Forelimb muscle (tissue), 1 donor: ENCODE measurements at places on chromosomes 13 and 19.

DNA sequence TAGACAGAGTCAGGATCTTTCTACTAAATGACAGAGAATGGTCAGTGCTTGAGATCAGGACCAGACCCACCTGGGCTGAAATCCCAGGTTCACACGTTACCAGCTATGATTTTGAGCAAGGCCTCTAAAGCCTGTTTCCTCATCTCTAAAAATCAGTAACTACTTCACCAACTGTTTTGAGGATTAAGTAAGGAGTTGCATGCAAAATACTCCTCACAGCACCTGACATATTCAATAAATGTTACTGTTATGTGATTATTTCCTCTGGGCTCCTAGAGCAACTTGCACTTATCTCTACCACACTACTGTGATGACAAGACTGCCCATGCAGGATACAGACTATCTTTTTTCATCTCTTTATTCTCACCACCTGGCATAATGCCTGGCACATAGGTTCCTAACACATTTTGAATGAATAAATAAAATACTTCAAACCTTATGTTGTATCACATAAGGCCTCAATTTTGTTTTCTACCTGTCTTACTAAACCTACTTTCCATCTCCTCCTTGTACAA is 1.8 kb downstream of the KATNAL1 start:
- DNase-seq: no peak

- no peak for DNase-seq
Observed at GRCh38 chr13:22517544-22517943, 663.2 kb upstream of the SGCG start.

DNA sequence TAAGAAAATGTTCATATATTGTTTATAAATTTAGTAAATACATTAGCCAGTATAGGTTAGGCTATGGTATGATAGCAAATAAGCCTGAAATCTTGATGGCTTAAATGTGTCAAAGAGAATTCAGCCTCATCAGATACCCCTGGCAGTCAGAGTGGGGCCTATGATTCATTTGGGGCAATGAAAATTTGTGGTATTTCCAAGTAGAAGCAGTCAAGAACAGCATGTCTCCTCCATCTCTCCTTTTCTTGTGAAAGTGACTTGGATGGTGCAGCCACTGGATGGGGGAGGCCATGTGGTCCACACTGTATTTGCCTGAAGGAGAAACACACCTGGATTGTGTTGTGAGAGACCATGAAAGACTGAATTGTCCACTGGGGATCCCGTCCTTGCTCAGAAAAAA is 82.7 kb downstream of the DLEU7 start:
- no peak for DNase-seq

GRCh38 chr13:31982540-31982939 is 49.0 kb upstream of the FRY start:
- DNase-seq: no peak

DNA sequence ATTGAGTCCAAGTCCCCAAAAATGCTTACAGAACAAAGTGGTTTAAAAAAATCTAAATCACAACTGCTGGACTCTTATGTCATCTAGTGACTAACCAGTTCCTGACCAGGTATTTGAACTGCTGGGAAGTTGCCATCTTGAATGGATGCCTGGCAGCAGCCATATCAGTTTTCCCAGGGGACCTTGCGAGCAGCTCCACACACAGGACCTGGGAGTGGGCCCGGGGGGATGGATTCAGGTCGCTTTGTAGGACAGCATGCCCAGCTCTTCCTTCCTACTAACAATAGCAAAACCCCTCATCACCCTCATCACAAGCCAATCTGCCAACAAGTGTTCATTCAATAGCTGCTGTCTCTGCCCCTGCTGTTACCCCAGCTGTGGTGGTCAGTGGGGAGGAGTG is 65.3 kb downstream of the KCTD15 start:
- no peak for DNase-seq

- no peak for DNase-seq
Observed at GRCh38 chr13:109655206-109655600, 131.2 kb downstream of the IRS2 start.

- DNase-seq: no peak
Observed at GRCh38 chr13:113442354-113442984, 10.8 kb downstream of the ADPRHL1 start.

GRCh38 chr13:88585861-88586260 is 914.7 kb downstream of the SLITRK5 start:
- DNase-seq: no peak

GRCh38 chr13:59425211-59425741 is 738.5 kb downstream of the DIAPH3 start:
- no peak for DNase-seq

DNA sequence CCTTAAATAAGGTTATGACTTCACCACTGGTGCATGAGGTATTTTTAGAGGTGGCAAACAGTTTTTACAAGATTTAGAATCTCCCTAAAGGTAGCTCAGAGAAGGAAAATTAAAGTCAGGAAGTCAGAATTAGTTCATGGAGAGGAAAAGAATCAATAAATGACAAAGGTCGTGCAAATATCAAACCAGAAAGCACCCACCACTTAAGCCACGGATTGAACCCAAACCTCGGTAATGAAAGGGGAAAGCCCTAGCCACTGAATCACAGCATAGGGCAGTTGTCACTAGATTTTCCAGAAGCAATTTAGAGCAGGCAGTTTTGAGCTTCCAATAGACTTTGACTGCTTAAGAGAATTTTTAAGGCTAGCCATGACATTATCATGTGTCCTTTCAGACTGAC is 1590.4 kb downstream of the SLITRK1 start:
- DNase-seq: no peak

- no peak for DNase-seq
Observed at GRCh38 chr19:7211191-7211951, 82.8 kb downstream of the INSR start.

DNA sequence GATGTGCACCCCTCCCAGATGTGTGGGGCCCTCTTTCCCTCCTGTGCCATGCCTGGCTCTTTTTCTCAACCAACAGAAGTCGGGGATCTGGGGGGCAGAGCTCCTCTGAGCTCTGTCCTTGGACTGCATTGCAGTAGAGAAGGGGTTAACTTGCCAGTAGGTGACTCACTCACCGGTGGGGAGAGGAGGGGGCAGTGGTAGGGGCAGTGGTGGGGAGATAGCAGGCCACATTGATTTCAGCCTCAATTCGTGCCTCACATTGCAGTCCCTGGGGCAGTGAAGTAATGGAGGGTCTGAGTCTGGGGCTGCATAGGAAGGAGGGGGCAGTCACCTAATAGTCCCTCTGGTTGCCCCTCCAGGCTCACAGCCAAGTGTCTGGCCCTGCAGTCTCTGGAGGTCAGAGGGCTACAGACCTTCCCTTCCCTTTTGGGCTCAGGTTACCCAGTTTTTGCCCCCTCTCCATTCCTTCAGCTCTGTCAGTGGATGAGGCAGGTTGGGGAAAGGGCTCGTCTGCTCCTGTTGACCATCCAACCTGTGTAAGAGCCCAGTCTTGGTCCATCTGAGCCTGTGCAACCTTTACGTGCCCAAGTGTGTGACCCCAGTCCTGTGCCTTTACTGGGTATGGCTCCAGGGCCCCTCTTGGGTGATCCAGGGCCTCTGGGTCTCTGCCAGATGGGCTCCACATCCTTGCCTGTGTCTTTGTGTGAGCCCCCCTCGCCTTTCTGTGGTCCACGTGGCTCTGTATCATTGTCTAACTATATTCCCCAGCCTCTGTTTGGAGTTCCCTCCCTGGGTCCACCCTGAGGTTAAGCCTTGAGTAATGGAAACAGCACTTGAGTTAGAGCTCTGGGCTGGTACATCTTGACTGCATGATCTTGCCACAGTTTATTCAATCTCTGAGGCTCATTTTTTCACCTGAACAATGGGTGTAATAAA is 13.0 kb downstream of the CIC start:
- no peak for DNase-seq

DNA sequence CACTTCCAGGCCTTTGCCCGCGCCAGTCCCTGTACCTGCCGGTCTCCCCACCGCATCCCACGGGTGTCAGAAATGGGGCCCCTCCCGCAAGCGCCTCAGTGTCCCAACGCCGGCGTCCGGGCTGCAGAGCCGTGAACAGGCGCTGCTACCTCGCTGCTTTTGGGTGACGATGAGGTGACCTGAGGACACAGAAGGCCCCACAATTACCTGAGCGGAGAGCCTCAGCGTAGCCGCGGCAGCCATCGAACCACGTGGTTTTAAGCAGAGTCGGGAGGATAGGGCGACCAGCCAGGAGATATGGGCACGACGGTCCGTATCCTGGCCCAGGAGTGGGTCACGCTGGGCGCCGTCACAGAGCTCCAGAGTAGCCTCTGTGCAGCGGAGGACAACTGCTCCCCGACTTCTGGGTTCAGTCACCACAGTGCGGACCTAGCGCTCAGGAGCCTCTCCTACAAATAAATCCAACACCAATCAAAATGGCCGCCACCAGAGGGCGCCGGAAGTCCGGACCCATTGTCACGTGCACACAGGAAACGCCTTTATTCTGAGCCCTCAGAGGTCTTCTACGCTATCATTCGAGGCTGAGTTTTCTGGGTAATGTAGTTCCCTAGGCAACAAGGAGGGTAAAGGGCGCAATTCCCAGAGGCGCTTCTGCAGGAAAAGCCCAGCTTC is at the start of gene ZNF814:
Gene ZNF814 (minus strand): TSS at position 478 of the 672 bp plus-strand sequence. CDS start 235 bp downstream, at position 243.
- DNase-seq: peak; percentile 31

GRCh38 chr13:48879432-48879831 is 96.3 kb upstream of the FNDC3A start:
- no peak for DNase-seq

- DNase-seq: no peak
Observed at GRCh38 chr13:110875241-110875640, 39.6 kb downstream of the ANKRD10 start.

- DNase-seq: no peak
Observed at GRCh38 chr19:35044317-35045117, 3.0 kb downstream of the HPN start.

GRCh38 chr19:40192758-40193586 is 1.7 kb downstream of the MAP3K10 start:
- DNase-seq: no peak

GRCh38 chr13:51999510-51999911 is 11.7 kb downstream of the ATP7B start:
- DNase-seq: no peak

DNA sequence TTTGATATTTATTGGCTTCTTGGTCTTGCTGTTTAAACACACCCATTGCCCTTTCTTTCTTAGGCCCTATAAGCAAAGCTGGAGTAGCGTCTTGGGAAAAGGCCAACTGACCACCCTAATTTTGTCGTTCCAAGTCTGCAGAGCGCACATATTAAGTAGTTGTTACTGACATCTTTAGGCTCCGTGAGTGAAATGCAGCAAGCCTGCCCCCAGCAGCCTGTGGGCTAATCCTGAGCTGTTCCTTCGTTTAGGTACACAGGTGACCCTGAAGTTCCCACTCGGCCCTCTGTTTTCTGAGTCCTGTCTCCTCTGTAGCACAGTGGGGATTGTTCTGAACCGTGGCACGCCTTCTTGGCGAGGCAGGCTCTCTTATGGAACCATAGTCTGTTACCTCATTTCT is 170.5 kb downstream of the STK24 start:
- DNase-seq: no peak

DNA sequence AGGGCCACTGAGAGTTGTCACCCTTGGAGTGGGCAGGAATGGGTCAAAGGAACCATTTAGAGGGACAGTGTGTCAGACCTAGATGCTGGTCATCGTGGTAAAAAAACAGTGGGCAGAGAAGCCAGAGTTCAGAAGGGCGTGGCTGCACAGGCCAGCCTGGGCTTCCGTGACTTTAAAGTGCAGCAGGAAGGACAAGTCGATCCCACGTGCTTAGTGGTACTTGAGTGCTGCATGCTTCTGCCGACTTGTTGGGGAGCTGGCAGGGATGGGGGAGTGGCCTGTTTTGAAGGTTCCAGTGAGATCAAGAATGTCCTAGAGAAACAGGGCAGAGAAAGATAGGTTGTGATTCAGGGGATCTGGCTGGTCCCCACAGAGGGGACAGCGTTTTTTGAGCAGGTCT is 17.0 kb downstream of the LYL1 start:
- DNase-seq: no peak
